ENCODE measurements at places on chromosomes 3 and 15. TPM values are rescaled to one million over a fixed set of nuclear protein-coding genes. Genes with fewer than 3 reads are reported as not detected.

- no peak for DNase-seq
These were observed 230.7 kb upstream of the TRIM42 start for GRCh38 chr3:140447136-140447535.

DNA sequence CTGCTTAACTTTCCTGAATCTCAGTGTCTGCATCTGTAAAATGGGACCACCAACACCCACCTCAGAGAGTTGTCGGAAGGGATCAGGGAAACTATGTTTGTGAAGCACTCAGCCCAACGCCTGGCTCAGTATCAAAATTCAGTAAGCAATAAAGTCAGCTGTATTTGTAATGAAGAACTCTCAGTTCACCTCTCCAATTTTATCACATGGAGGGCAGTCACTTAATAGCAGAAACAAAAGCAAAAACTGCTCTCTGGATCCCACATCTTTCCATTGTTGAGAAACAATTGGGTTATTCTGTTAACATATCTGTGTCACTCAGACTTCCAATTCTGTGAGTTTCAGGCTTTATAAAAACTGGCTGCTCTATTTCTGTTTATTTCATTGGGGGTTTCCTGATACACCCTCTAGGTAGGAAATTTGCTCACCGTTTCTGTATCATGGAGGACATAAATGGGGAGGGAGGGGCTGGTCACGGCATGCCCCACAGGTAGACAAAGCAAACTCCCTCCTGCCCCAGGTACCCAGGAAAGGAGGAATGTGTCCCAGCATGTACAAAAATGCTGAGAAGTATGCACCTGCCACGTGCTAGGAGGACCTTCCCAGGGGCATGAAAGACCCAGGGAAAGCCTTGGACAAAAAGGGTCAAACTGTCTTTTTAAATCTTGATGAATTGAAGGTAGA is 81.4 kb upstream of the LMOD3 start:
- DNase-seq, result no peak

The CIP2A gene
- total RNA-seq, result 28.9 TPM

The UBA5 gene
- total RNA-seq, result 51.2 TPM

The SYNPR gene
- not detected for total RNA-seq

DNA sequence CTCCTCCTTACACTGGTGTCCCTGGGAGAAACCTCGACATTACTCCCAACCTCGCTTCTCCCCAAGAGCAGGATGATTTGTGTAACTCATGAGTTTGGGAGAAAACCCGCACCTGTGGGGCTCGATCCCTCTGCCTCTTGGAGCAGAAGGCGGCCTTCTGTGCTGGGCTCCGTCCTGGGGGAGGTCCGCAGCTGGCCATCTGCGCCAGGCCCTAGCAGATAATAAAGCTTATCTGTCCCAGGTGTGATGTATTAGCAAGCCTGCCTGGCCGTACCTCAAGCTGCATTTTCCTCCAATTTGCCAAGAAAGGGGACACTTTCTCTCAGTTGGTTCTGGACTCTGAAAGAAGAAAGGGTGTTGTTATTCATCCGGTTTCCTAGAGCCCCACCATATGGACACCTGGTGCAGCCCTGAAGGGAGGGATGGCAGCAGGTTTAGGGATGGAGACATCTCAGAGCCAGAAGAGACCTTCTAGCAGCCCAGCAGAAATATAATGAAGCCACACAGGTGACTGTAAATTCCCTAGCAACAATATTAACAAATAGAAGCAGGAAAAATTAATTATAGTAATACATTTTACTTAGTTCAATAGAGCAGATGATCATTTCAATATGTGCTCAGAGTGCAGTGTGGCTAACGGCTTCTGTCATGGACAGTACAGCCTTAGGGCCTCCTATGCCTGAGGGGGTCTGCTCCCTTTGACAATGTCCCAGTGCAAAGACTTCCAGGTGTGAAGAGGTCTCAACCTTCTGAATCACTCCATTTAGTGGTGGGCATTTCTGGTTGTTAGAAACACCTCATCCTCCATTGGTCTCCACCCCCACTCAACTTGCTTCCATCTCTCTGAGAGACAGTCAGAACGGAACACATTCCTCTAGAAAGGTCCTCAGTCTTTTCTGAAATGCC is 94.8 kb downstream of the CPN2 start:
- no peak for DNase-seq

DNA sequence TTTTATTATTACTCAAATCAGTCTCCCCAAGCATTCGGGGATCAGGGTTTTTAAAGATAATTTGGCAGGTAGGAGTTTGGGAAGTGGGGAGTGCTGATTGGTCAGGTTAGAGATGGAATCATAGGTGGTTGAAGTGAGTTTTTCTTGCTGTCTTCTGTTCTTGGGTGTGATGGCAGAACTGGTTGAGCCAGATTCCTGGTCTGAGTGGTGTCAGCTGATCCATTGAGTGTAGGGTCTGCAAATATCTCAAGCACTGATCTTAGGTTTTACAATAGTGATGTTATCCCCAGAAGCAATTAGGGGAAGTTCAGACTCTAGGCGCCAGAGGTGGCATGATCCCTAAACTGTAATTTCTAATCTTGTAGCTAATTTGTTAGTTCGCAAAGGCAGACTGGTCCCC is 20.6 kb upstream of the TRANK1 start:
- no peak for DNase-seq

DNA sequence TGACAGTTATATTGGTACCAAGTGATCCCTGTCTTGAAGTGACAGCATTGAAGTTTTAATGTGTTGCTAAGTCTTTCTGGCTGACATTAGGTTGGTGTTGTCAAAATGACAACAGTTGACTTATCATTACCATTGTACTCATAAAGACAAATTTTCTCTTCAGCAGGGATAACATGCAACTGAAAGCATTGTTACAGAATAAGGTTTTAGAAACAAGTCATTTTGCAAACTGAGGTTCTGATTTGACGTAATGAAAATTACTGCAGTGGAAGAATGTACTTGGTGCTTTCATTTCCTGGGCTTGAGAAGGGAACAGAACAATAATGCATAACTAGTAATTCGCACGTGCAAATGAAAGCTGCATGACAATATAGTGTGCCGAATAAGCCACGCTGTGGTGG is 75.1 kb downstream of the MOBP start:
- no peak for DNase-seq

DNA sequence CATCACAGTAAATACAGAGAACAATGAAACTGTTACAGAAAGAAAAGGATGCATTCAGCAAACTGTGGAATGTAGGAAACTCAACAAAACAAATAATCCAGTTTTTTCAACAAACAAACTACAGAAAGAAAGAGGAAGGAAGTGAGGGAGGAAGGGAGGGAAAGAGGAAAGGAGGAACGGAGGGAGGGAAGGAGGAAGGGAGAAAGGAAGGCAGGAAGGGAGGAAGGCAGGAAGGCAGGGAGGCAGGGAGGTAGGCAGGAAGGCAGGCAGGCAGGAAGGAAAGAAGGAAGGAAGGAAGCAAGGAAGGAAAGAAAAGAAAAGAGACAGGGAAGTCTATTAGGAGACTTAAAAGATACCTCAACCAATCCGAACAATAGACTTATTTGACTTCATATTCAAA is 135.7 kb downstream of the EFHB start:
- no peak for DNase-seq

DNA sequence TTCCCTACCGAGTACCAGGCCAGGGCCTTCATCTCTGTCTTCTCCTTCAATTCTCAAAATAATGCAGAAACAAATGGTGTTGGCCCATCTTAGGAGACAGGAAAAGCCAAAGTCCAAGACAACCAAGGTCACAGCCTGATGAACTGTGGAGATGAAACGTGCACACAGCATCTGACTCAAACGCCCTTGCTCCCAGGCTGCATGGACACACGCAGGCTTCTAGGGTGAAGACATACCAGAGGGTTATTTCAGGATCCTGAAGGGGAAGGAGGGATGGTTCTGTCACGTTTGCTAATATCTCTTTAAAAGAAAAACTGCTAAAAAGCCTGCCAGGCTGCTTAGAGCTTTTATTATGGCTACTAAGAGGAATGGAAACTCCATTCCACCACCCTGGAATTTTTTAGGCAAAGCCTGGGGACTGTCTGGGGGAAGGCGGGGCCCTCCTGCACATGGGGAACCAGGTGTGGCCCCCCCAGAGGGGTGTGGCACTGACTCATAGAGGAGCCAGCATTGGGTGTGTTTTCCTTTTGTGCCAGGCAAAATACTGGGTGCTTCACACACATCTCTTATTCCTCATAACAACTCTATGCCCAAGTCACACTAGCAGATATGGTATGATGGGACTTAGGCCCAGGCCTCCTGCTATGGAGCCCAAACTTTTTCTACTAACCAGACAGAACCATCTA is 62.9 kb downstream of the UMPS start:
- DNase-seq, result peak; percentile 73

Measured in fibroblast of villous mesenchyme (primary cell).